ENCODE measurements at places on chromosomes 4 and X.
A peak's percentile ranks its signal among the peaks of the same experiment; 100 is the strongest.

DNA sequence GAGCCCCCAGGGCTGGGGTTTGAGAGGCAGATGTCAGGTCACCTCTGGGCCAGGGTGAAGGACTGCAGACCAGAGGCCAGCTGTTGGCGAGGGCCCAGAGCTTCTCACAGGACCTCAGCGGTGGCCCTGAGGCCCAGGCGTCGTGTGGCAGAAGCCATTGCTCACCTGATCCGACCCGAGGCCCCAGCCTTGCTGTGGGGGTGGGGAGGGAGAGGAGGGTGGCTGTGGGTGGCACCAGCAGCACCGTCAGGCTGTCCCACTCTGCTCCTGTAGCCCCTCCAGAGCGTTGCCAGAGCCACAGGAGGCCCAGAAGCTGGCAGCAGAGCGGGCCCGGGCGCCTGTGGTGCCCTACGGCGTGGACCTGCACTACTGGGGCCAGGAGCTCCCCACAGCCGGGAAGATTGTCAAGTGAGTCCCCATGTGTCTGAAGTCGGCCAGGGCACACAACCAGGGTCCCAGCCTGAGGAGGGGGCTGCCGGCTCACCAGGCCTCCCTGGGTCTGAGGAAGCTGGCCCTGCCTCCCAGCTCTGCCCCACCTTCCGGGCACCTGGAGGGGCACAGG lies 28.8 kb downstream of the UVSSA start:
- no peak for DNase-seq

DNA sequence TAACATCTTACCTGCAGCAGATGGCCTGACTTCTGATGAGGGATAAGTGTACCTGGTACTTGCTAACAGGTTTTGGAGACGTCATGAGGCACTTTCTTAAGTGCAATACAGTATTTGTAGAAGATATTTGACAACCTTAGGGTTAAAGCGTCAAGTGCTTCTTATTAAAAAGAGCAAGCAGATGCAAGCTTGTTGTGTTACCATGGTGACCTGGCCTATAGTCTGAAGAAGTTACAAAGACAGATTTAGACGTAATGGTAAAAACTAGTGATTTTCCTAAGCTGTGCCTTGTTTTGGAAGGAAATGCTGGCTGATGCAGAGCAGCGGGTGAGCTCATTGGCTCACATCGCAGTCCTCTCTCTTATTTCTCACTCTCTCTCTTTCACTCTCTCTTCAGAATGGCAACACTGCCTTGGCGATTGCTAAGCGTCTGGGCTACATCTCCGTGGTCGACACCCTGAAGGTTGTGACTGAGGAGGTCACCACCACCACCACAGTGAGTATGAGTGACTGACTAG lies 243.6 kb downstream of the ANK2 start:
- no peak for DNase-seq

GRCh38 chrX:108347800-108348199 lies 90.4 kb downstream of the COL4A6 start:
- no peak for DNase-seq

DNA sequence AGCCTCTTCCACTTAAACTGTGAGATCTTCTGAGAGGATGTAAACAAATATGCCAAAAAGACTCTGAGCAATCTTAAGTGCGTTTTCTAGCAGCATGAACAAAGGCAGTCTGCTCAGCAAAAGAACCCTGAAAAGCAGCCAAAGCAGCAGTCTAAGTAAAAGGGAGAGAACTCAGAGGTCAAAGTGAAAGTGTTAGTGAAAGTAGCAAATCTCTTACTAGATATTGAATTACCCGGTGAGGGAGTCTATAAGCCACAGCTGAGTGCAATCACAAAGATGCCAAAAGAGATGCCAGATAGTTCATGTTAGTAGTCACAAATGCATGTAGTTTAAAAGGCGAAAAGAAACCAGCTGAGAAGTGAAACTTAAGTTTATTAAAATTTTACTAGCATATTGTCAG lies 7.9 kb upstream of the GNRHR start:
- DNase-seq: peak; percentile 41

GRCh38 chr4:122798101-122798500 lies 28.5 kb upstream of the FGF2 start:
- no peak for DNase-seq

DNA sequence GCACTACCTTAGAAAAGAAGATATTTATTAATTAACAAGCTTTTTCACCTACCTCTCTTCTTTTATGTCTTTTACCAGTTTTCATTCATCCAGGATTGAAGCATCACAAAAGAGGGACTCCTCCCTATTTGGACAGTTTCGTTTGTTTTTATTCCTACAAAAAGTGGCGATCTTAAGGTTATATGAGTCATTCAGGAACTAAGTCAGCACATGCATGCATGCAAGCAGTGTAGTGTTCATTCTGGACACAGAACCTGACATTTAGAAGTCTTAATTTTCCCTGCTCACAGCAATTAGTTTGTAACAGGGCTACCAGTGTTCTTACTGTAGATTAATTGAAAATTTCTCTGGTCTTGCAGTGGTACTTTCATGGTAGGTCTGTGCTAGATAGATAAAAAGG lies 47.9 kb upstream of the QRFPR start:
- no peak for DNase-seq

- DNase-seq: no peak
Observed at GRCh38 chrX:10471418-10471817, 149.0 kb downstream of the MID1 start.

DNA sequence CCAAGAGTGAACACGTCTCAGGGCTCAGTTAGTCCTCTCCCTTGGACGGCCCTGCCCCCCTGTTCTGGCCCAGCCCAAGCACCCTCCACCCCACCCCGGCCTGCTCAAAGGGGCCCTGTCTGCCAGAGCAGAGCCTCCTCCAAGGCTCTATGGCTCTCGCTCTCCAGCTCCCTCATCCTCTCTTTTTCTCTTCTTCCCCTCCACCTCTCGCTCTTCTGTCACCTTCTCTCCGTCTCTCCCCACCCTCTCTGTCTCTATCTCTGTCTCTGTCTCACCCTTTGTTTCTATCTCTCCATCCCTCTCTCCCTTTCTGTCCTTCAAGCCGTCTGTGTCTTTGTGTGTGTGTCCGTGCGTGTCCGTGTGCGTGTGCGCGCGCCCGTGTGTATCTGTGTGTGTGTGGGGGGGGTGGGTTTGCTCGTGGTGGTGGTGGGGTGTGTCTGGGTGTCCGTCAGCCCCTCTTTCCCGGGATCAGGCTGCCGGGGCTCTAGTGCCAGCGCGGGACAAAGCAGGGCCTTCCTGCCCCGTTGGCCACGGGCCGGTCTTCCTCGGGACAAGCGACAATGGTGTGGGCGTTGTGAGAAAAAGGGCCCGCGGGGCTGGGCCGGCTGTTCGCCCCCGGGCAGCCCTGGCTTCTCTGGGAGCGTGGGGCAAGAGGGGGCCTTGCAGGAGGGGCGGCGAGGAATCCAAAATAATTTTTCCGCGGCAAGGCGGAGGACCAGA lies 8.7 kb downstream of the FRG2 start:
- peak; percentile 3 for DNase-seq

GRCh38 chr4:118327554-118328241 lies 25.1 kb downstream of the PRSS12 start:
- no peak for DNase-seq

DNA sequence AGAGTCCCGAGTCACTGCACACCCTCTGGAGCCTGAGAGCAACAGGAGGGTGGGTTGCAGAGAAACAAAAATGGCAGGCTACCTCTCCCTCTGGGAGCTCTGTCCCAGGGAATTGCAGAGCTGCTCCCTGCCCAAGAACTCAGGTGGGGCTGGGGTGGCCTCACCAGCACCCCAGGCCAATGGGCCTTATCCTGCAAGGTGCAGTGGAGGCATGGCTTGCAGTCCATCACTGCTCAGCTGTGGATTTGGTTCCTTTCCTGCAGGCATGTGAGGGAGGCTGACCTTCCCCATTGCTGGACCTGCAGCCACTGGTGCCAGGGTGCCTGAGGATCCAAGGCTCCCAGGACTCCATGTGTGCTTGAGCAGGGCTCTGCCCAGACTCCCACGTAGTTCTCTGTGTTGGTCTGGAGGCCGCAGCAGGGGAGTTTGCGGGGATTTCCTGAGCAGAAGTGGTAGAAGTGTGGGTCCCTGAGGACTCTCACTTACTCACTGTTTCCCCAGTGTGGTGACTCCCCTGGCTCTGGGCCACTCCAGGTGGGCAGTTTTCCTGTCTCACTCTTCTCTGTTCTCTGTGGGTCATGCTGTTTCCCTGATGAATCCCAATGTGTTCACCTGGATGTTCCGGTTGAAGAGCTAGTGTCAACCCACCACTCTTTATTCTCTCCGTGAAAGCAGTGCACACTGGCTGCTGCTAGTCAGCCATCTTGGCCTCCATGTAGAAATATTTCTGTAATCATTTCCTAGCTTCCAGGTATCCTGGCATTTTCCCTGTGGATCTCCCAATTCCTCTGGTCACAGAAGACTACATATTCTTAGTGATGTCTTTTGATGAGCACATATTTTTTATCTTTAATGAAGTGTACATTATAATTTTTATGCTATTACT lies 82.3 kb downstream of the ARHGAP24 start:
- DNase-seq: peak; percentile 57

- no peak for DNase-seq
Observed at GRCh38 chr4:138327338-138327737, 85.2 kb upstream of the SLC7A11 start.

DNA sequence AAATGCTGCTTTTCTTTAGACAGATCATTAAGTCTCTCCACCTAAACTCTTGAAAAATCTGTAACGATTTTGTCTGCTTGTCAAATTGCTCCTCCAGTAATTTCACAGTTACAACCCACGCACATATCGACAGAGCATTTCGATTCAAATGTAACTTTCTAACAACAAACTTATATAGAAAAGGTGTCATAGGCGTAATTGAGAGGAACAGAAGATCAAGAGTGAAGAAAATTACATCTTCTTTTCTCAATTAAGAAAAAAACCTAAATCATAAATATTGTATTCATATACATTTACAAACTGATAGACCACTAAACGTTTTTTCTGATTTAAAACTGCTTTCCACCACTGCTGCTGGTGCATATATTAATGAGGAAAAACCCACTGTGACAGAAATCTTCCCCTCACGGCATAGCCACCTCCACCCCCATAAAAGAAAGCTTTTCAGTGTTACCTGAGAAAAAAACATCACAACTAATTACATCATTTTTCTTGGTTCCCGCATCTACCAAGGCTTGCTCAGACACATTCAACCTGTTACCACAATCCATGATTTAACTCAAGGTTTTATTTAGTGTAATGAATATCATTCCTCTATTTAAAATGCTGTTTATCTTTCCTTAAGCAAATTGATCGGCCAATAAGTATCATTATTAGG lies 1.9 kb downstream of the GPM6A start:
- DNase-seq: peak; percentile 38

DNA sequence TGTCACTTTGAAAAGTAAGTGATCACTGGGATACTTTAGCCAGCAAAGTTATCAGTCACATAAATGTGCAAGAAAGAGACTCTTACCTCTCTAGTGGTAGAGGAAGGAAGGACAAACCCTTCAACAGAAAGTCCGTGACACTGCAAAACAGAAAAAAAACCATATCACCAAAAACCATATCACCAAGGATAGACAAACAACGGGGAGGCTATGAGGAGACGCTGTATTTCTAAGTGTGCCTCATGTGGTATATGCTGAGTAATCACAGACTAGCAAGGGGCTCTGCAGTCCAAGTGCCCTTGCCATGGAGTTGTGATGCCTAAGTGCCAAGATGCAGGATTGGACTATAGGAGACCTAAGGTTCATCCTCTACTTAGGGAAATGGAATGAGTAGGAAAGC lies 11.5 kb upstream of the HDAC8 start:
- no peak for DNase-seq

DNA sequence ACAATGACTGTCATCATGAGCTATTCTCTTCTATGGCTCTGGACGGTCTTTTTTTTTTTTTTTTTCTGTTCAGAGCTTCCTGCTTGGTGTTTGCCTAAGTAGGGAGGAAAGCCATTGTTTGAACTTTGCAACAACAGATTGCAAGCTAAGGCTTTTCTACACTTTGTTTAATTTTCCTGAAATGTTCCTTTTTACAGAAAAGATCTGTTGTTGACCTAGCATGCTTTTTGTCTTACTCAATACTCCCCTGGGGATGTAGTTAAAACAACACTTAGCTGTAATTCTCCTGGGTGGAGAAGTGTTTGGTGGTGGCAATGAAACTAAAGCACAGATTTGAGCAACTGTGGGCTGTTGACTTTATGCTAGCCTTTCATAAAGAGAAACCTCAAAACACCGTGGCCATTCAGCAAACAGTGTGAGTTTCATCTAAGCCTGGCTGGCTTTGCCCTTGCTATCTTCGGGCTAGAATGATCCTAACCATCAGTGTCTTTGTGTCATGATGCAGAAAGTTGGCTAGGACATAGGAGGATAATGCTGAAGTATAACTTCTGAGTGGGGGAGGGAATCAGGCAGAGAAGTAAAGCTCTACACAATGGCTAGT lies 110.5 kb downstream of the ANXA3 start:
- peak; percentile 23 for DNase-seq

DNA sequence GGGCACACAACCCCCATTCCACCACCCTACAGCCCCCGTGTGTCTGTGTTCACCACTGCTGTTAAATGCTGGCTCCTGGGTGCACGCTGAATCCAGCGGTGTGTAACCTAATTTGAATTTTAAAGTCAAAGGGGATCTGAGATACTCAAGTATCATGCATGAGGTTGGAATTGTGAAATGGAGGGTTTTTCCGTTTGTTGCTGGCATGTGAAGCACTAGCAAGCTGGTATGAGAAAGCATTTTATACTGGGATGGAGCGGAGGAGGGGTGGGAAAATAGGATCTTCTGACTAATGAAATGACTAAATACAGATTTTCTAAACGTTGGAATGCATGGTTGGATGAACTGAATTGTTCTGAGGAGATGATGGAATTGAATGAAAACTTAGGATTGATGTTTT lies 36.9 kb upstream of the FAT1 start:
- no peak for DNase-seq

- DNase-seq: no peak
Observed at GRCh38 chr4:134650461-134650860, 448.9 kb upstream of the PABPC4L start.

DNA sequence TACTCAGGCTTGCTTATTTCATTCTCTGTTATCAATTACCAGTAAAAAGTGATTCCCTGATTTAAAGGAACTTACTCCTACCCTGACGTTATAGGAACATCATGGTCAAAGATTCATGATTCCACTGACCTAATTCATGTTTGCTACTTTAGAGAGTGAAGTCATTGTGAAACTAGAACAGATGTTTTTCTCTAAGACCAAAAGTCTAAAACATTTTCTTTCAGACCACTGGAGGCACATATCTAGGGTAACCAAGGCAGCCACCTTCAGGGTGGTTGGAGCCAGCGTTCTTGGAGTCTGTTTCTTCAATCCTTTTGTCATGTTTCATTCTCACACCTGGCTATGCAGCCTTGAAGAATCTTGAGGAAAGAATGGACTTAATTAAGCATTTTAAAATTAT lies 77.8 kb downstream of the GALNTL6 start:
- peak; percentile 15 for DNase-seq

All from GM13977 (cell line).